ENCODE measurements at places on chromosomes 2 and 18.

GRCh38 chr18:12335503-12335902 lies 27.5 kb downstream of the TUBB6 start:
- DNase-seq, result no peak

DNA sequence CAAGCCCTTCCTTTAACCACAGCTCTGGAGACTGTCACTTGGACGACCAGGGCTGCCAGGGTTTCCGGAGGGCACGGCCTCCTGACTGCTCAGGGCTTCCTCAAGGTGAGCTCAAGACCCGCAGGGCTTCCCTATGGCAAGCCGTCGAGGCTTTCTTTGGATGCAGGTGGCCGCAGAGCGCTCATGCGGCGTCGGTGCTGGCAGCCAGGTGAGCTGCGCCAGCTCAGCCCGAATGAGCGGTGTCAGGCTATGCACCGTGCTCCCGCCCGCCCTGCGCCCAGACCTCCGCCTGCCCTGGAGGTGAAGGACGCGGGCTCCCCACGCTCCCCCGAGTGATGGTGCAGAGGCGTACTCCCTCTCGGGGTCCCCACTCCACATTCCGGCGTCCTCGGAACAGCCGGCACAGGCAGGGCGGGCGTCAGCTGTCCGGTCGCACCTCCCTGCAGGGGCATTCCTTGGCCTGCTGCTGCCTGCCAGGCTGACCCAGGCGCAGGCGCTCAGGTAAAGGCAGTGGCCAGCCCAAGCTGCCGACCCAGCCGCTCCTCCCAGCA lies 20.8 kb upstream of the TUBB6 start:
- DNase-seq, result no peak

- no peak for DNase-seq
Observed at GRCh38 chr2:237020090-237020489, 65.6 kb upstream of the COPS8 start.

- DNase-seq, result no peak
Observed at GRCh38 chr2:239854596-239854995, 170.5 kb downstream of the NDUFA10 start.

GRCh38 chr2:45582522-45582921 lies 28.5 kb downstream of the SRBD1 start:
- no peak for DNase-seq

GRCh38 chr2:218402911-218403411 lies 3.3 kb downstream of the CTDSP1 start:
- DNase-seq, result no peak

DNA sequence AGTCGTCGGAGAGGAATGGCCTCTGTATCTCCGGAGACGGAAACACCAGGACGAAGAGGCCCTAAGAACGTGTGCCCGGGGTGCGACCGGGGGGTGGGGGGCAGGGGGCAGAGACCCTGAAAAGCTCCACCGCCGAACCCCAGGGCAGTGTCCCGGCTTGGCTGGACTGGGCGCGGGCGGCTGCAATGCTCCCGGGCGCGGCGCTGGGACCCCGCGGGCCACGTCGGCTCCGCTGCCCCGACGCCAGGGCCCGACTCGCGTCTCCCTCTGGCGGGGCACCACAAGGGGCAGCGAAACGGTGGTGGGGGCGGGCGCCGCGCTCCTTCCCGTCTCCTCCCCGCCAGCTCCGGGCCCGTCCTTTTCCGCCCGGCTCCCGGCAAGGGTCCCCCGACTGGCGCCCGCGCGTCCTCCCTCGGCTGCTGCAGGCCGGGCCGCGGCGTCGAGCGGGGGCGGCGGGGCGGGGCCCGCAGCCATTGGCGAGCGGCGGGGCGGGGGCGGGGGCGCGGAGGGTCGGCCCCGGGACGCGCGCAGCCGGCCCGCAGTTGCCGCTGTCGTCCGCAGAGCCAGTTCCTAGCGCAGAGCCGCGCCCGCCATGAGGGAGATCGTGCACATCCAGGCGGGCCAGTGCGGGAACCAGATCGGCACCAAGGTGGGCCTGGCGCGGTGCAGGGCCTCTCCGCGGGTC lies at the start of gene TUBB6:
Gene TUBB6, plus strand, starts transcription at position 541 of the 685 bp plus-strand sequence. Its CDS starts 52 bp downstream, at position 593.
- no peak for DNase-seq

DNA sequence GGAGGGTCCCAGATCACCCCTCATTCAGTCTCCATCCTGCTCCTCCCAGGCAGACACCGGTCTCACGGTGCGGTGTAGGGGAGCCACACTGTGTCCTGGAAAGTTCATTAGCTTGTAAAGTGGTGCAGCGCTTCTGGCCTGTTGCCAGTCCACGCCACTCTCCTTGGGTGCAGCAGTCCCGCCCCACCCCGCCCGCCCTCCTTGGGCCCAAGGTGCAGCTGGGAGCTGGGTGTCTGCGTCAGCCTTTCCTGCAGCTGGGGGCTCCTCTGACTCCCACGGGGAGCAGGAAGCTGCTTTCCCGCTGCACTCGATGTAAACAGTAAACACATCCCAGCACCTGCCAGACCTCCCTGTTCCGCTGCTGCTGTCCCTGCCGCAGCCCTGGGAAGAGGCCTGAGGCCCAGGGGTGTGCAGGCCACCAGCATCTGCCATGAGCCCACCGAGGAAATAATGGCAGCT lies 53.8 kb upstream of the ASB18 start:
- DNase-seq, result no peak

GRCh38 chr18:68679528-68679927 lies 35.4 kb downstream of the TMX3 start:
- DNase-seq, result no peak

GRCh38 chr2:58764338-58765104 lies 523.4 kb upstream of the FANCL start:
- no peak for DNase-seq

- DNase-seq, result no peak
Observed at GRCh38 chr2:240876475-240877251, 8.0 kb downstream of the AGXT start.

GRCh38 chr2:118816669-118817068 lies 30.8 kb downstream of the EN1 start:
- no peak for DNase-seq

GRCh38 chr2:172630181-172630580 lies 74.3 kb downstream of the PDK1 start:
- no peak for DNase-seq

DNA sequence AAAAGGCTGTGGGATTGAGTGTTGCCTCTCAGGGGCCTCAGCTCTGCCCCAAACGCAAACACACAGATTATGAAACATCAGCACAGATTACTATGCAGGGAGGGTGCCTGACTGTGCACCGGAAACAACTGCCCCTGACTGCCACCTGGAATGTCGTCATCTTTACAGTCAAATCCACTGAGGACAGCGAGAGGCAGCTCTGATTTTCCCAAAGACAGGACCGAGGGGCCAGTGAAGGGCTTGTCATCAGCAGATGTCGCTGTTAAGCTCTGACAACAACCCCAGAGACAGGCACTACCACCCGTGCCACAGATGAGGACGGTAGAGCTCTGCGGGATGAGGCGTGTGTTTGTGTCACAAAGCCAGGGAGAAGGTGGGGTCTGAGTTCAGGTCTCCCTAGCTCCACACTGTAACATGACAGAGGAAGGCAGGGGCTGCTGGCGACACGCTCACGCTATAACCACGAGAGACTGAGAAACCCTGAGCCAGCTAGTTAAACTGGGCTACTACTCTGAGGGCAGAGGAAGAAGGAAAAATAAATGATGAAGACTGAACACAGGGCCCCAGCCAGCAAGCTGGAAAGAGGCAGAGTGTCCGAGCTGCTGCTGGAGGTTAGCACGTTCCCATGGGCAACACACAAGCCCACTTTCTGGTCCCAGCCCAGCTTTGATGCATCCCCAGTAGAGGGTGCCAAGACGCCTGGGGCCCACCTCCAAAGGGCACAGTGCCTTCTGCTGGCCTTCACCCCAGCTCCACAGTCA lies 47.0 kb downstream of the PARD6G start:
- no peak for DNase-seq

GRCh38 chr18:3541549-3542386 lies 91.8 kb downstream of the TGIF1 start:
- DNase-seq, result no peak

DNA sequence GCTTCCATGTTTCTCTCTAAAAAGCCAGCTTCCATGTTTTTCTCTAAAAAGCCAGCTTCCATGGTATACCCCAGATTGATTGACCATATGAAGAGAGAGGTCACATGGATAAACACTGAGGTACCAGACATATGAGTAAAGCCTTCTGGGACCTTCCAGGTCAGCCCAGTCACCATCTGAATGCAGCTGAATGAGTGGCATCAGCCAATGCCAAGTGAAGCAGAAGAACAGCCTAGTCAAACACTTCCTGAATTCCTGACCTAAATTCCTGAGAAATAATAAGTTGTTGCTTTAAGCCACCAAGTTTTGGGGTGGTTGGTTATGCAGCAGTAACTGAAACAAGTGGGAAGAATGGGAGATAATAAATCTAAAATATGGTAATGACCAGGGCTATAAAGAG lies 5.7 kb upstream of the ALS2 start:
- DNase-seq, result no peak

DNA sequence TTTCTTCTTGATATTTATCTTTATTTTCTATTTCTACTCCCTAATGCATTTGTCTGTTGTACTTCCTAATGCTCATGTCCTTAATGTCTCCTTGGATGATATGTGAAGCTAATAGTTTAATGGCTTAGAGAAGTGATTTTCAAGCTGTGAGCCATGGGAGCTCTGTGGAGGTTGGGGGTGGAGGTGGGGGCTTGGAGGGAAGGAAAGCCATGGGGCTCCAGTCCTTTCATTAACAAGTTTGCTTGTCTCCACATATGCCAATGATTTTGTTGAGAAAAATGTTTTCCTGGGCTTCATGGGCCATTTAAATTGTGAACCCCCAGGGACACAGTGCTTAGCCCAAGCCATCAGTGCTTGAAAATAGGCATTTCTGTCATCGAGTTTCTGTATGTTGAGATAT lies 264.1 kb downstream of the SCG2 start:
- no peak for DNase-seq

GRCh38 chr18:23556145-23556780 lies 30.0 kb downstream of the NPC1 start:
- no peak for DNase-seq

- DNase-seq, result no peak
Observed at GRCh38 chr2:127704641-127705390, 3.5 kb downstream of the SFT2D3 start.

GRCh38 chr18:69469444-69469919 lies 68.8 kb downstream of the DOK6 start:
- DNase-seq, result peak; percentile 1

GRCh38 chr18:63142594-63143225 lies 176.9 kb downstream of the BCL2 start:
- DNase-seq, result no peak

GRCh38 chr2:153005071-153005730 lies 286.8 kb downstream of the ARL6IP6 start:
- no peak for DNase-seq

DNA sequence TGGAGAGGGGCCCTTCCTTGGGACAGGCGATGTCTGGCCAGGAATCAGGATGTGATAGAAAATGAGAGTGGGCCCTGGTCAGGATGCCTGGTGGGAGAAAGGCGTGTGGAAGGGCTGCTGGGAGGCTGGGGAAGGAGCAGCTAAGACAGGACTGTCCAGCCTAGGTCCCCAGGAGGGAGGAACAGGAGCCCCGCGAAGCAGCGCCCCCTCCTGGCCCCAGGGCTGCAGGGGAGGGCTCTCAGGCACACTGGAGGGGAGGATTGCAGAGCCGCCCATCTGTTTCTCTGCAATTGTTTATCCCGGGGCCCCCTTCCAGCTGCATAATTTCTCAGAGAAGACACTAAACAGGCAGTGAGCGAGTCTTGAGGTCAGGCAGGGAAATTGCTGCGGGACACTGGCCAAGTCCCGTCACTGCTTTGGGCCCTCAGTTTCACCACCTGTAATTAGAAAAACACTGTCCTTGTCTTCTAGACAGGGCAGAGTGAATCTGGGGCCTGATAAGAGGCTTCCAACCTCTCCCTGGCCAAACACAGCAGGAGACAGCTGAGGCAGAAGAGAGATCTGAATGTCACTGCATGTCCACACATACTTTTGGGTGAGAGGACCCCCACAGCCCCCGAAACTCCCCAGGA lies 3.9 kb upstream of the NPPC start:
- no peak for DNase-seq

- no peak for DNase-seq
Observed at GRCh38 chr2:95385570-95385984, 16.9 kb upstream of the FAHD2A start.

DNA sequence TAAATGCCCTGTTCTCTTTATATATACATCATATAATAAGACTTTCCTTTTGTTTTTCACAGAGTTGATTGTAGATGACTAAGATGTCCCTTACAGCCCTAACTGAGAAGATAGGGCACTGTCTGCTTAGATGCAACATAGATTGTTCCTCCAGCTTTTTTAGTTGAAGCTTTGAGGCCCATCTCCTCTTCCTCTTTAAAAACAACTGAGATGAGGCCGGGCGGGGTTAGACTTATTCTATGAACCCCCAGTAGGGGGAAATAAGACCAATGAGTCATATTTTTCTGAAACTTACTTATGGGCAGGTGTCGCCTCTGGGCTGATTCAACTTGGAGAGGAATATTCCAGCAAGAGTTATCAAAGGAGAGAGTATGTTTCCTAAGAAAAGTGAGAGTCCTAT lies 84.6 kb downstream of the FBXO15 start:
- DNase-seq, result no peak
